ENCODE measurements at places on chromosomes 7 and 10.

DNA sequence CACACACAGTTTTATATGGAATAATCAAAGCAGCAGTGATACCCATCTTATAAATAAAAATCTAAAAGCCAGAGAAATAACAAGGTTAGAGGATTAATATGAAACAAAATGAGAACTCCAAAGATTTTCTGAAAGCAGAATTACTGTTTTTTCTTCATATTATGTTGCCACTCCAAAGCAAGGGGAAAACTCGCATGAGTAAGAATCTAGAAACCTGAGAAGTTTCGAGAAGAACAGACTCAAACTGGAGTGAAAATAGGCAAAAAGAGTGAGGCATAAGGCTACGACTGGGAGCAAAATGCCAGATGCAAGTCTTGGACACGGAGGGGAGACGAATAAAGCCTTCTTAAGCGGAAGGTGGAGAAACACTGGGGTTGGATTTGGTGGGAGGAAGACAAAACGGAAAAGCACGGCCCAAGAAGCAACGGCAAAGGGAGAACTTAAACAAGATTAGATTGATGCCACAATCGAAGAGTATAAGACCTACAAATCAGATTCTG, 923 bp downstream of the TNPO3 start:
- no peak for DNase-seq

DNA sequence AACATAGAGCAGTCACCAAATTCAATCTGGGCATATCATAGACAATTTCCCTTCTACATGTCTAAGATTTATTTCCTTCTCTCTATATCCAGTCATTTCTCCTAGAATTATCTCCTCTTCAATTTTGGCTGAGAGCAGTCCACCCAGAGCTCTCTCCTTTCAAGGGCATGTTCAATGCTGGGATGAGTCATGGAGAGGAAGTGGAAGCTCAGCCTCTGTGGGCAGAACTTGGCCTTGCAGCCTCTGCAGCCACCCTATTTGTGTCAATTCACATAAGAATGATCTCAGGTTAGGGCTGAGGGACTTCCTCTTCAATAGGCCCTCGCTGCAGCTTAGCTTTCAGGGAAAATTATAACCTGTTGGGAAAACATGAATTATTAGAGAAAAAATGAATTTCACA, 560.8 kb downstream of the POM121L12 start:
- DNase-seq: peak; percentile 74

GRCh38 chr7:150910996-150911422, 58.7 kb downstream of the AOC1 start:
- DNase-seq: no peak

- no peak for DNase-seq
Measured at GRCh38 chr10:78377356-78377755, 343.7 kb downstream of the RPS24 start.

DNA sequence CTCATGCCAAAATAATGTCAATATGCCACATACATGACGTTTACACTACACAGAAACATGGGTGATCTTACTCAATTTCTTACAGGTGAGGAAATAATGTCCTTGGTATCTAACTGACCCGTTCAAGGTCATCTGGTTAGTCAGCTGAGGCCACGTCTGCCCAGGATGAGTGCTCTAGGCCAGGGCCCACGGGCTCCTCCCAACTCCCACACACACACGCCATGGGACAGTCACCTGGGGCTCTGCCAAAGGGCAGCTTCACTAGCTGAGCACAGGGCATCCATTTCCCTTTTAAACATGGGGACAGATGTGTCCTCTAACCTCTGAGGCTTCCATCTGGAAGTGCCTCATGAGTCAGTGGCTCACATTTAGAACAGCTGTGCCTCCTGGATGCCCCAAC, 123.9 kb downstream of the TNS3 start:
- DNase-seq: no peak

DNA sequence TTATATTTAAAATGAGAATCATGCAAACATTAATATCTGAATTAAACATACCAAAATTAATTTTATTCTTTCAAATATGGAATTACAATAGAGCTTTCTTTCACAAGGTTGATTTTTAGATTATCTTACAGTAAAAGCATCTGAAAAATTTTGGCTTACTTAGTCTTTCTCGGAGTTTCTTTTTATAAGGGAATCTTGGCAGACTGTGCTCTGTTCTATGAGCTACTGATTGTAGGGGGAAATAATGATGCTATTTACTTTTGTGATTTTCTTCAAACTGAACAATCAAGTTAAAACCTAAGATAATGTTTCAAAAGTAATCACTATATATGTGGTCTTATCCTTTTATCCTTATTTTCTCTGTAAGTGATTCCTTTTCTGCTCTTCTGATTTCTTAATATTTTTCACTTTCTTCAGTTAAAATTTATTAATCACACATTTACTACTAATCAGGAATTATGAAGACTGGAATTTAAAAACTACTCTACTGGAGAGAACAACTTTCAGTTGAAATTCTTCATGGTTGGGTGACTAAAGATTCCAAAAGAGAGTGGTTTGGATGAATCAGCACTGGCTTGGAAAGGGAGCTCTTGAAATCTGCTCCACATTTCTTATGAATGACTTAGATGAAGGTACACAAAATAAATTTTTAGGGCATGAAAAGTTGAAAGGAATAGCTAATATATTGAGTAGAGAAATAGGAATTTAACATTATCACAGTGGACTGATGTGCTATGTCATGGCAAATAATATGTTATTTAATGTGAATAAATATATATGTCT, 103.9 kb downstream of the PPP1R9A start:
- peak; percentile 35 for DNase-seq

DNA sequence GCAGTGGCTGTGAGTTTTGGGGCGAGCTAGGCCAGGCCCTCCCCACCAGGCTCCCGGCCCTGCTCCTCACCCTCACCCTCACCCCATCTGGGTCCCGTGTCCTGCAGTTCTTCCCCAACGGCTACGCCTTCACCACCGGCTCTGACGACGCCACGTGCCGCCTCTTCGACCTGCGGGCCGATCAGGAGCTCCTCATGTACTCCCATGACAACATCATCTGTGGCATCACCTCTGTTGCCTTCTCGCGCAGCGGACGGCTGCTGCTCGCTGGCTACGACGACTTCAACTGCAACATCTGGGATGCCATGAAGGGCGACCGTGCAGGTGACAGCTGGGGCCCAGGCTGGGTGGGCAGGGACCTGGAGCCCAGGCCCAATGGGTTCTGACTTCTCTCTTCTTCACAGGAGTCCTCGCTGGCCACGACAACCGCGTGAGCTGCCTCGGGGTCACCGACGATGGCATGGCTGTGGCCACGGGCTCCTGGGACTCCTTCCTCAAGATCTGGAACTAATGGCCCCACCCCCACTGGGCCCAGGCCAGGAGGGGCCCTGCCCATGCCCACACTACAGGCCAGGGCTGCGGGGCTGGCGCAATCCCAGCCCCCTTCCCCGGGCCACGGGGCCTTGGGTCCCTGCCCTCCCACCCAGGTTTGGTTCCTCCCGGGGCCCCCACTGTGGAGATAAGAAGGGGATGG, 4.9 kb downstream of the GNB2 start:
- DNase-seq: no peak

GRCh38 chr7:116571037-116571436, 46.2 kb downstream of the CAV1 start:
- peak; percentile 71 for DNase-seq

DNA sequence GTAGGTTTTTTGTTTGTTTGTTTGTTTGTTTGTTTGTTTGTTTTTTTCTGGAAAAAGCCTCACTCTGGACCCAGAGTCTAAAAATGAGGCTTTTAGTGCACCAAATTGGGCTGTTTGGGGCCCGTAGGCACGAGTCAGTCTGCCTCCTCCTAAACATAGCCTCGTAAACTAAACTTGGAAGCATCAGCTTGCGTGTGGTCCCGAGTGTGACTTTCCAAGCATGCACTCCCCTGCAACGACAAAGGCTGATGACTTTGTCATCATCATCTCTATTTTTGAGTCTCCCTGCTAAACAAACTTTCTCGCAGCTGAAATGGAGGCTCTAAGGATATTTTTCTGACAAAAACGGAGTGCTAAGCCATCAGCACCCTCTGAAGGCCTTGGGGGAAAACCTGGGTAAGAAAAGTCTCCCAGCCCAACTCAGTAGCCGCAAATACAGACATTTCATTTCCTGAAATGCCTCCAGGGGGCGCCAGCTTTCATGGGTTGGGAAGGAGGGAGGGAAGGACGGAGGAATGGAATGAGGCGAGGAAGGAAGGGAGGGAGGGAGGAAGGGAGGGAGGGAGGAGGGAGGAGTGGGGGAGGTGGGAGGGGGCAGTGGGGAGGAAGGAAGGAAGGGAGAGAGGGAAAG, 245.9 kb downstream of the KCNMA1 start:
- DNase-seq: peak; percentile 83

DNA sequence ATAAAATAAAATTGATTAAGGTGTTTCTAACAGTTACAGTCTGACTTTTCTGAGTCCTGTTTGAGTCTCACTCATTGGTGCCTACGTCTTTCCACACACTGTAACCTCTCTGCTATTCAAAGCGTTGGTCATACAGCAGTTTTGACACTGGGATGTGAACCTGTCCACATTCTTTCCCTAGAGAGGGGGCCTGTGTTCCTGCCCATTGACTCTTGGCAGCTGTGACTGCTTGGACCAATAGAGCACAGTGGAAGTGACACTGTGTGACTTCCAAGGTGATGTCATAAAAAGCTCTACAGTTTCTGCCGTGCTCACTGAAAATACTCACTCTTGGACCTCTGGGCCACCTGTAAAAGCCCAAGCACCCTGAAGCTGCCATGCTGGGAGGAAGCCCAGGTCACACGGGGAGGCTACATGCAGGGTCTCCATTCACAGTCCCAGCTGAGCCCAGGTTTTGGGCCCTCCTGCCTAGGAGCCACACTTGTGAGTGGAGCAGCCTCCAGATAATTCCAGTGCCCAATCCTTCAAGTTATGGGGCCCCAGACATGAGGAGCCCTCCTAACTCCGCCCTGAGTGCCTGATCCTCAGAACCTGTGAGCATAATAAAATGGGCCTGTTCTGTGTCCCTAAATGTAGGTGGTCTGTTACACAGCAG, 704 bp upstream of the ANTXRL start:
- DNase-seq: no peak

DNA sequence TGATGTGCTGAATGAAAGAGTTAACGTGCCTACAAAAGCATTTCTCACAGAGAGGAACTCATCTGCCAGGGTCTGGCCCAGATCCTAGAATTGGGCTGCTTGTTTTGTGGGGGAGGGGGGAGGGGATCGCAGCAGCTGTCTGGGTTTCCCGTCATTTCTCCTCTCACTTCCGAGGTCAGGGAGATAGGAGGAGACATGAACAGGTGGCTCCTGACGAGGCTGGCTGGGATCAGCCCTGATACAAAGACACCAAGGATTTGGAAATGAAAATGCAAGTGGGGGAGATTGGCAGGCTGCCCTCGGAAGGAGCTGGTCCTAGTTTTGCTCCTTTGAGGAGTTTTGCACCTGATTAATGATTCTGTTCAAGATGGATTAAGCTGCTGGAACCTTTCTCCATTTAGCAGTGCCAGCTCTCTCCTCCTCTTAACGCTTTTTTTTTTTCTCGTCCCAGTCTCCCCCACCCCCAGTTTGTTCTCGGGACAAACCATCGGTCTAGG, 86.8 kb upstream of the KMT2C start:
- no peak for DNase-seq

- no peak for DNase-seq
Measured at GRCh38 chr7:158291998-158292397, 295.6 kb downstream of the PTPRN2 start.

GRCh38 chr10:63699785-63700613, 178.8 kb downstream of the REEP3 start:
- DNase-seq: peak; percentile 98

GRCh38 chr10:101226491-101227428, 2.5 kb downstream of the LBX1 start:
- DNase-seq: no peak

GRCh38 chr7:75712517-75713361, 26.0 kb downstream of the HIP1 start:
- no peak for DNase-seq

- DNase-seq: no peak
Measured at GRCh38 chr7:132242192-132242812, 334.0 kb downstream of the PLXNA4 start.

DNA sequence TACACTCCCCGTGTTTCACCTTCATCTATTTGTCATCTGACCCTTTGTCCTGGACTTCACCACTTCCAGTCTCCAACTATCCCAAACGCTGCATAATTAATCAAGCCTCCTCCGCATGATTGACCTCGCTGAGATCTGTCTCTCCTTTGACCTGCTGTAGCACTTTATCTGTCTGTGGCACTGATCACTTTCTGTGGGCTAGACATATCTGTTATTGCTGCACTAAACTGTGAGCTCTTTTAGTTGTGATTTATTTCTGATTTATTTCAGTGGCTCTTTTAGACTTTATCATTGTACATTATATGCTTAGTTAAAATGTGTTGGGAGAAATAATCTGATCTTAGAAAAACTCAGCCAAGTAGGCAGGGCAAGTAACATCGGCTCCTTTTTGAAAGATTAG, 91.9 kb upstream of the GATA3 start:
- no peak for DNase-seq

DNA sequence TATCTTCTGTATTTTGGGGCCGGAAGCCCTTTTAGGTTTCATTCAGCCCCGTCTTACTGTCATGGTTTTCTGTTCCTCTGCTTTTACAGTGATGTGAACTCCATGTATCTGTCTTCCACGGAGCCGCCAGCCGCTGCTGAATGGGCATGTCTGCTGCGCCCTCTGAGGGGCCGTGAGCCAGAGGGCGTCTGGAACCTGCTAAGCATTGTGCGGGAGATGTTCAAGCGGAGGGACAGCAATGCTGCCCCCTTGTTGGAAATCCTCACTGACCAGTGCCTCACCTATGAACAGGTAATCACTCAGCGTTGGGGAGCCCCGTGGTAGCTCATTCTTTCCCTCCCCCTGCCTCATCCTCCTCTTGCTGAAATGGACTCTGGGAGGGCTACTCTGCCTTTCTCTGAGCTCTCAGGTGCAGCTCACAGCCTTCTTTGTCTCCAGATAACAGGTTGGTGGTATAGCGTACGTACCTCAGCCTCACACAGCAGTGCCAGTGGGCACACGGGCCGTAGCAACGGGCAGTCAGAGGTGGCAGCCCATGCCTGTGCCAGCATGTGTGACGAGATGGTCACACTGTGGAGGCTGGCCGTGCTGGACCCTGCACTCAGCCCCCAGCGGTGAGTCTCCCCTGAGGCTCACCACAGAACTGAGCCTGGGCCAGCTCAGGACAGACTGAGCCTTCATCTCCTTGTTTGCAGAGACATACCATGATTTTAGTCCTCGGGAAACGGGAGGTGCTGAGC, 5.7 kb downstream of the ZSWIM8 start:
- DNase-seq: no peak

DNA sequence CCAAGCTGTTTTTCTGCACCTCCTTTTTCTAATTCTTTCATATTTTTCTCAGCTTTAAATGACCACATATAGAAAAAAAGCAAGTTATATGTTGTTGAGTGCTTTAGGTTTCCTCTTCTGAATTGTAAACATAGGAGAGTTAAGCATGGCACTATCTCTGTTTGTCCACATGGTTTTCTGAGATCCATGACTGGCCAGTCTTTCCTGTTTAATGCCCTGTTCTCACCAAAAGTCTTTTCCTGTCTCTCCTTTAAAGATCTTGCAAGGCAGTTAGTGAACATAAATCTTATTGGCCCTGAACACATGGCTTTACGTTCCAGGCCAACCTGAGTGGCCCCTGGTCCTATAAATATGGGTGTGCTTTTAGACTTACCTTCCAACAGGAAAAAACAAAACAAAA, 19.4 kb downstream of the TRPV5 start:
- DNase-seq: no peak

GRCh38 chr7:65972976-65973375, 9.0 kb downstream of the GUSB start:
- no peak for DNase-seq

- peak; percentile 92 for DNase-seq
Measured at GRCh38 chr7:22730921-22731654, 4.1 kb downstream of the IL6 start.

Data from epithelial cell of esophagus (primary cell).